ENCODE measurements at places on chromosomes 2 and 18. TPM values are rescaled to one million over a fixed set of nuclear protein-coding genes. Genes with fewer than 3 reads are reported as not detected.

DNA sequence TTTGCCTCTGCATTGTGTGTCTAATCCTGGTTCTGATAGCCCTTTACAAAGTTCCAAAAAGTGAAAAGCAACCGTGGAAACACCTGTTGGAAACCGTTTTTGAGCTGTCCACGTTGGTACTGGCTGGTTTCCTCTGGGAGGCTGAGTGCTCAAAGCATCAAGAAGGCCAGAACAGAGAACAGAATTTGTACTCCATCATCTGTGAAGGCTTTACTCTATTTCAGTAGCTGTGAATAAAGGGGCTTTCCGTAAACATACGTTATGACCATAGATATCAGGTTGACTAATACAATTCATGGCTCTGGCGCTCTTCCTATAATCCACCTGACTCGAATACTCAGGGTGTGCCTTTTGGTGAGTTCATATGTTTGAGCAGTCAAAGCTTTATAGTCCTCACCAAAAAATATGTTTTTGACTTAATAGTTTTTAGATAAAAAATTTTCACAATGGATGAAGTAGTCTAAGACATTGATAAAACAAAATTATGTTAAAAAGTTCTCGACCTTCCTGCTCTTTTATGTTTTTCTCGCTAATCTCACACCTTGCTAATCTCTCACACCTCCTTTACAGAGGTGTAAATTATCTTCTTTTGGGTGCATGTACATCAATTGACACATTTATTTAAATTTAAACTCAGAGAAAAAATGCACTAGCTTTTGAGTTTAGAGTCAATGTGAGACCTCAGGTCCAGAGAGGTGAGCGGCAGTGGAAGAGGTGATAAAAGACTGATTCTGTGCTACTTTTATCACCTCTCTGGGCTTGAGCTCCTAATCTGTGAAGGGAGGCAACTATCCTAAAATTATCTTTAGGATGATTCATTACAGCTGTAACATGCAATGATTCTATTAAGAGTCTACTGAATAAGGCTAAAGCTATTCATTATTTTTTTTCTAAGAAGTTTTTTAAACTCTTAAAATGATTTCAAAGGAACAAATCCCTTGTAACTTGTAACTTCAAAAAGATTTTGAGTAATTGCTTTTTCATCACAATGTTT lies 65.3 kb downstream of the CXCR4 start:
- DNase-seq: no peak

The DCDC2C gene
- total RNA-seq: 4.6 TPM

- DNase-seq: no peak
Observed at GRCh38 chr2:33298233-33298632, 178.2 kb upstream of the RASGRP3 start.

The HRH4 gene
- total RNA-seq: 0.36 TPM
